ENCODE measurements at places on chromosomes 3 and 15. TPM values are rescaled to one million over a fixed set of nuclear protein-coding genes. Genes with fewer than 3 reads are reported as not detected.

DNA sequence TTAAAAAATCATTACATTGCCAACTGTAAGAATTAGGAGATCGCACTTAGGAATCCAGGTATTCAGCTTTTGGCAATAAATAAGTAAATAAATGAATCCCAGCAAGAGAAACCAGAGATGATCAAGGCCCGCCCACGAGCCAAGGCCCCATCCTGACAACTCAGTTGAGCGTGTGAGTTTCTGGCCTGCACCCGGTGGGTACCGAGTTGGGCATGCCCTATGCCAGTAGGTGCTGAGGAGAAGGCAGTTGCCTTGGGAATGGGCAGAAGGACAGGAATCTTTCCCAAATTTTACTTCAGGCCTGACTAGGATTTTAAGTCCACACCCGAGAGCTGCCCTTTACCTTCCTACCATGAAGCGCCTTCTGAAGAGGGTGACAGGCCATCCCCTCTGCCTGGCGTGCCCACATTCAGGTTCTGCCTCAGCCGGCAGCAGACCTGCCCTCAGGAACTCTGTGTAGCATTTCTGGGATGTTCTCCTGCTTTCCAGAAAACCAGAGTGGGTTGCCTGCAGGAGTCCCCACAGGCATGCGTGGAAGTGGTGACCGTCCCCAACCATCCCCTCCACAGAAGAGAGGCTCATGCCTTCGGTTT, 99.3 kb upstream of the ALDH1A3 start:
- DNase-seq: no peak
- H3K27ac ChIP-seq: no peak overlapping the region
- H3K27me3 ChIP-seq: no peaks in the 10 kb centered on the region
- no peaks in the 10 kb centered on the region for H3K4me1 ChIP-seq
- H3K36me3 ChIP-seq: no peaks in the 10 kb centered on the region

GRCh38 chr3:131988209-131988608, 46.6 kb downstream of the CPNE4 start:
- H3K27ac ChIP-seq: no peak overlapping the region
- no peak overlapping the region for H3K4me3 ChIP-seq
- H3K4me1 ChIP-seq: no peaks in the 10 kb centered on the region

DNA sequence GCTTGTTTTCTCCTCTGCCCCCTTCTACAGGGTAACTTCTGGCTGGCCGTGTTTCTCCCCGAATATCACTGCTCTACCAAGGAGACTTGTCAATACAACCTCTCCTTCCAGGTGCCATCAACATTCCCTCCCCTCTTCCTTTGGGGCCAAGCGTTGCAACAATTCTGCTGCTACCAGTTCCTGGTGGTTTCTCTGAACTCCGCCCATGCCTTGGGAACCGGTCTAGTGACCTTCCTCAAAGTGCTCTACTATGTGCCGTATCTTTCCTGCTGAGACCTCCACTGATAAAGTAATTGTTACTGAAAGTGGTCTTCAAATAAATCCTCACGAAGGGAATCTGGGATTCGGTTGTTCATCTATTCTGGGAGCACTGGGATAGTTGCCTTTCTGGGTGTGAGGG, 26.2 kb downstream of the PCSK6 start:
- H3K4me1 ChIP-seq: no peaks in the 10 kb centered on the region
- H3K27ac ChIP-seq: no peak overlapping the region
- no peaks in the 10 kb centered on the region for H3K36me3 ChIP-seq
- no peak overlapping the region for H3K4me3 ChIP-seq
- no peak for DNase-seq

DNA sequence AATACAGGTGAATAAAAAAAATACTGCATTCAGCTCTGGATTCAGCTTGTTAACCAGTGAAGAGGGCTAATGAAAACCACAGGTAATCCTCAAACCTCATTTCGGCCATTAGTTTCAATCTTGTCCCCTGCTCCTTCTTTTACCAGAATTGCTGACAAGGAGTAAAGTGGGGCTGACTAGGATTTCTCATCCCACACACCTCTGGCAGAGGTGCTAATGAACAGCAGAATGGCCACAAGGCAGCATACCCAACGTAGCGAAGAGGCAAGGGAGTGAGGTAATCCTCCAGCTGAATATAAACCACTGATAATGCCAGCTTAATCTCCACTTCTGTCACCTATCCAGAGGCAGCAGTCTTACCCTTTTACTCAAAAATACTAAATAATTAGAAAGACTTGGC, 248.8 kb upstream of the CDIN1 start:
- H3K4me3 ChIP-seq: no peak overlapping the region
- no peaks in the 10 kb centered on the region for H3K36me3 ChIP-seq
- no peak overlapping the region for H3K27ac ChIP-seq
- no peak for DNase-seq

DNA sequence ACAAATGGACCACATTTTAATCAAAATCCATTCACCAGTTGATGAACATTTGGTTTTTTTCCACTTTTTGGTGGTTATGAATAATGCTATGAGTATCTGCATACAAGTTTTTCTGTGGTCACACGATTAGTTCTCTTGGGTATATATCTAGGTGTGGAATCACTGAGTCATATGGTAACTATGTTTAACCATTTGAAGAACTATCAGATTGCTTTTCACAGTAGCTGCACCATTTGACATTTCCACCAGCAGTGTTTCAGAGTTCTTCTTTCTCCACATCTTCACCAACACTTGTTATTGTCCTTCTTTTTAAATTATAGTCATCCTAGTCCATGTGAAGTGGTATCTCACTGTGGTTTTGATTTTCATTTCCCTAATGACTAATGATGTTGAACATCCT, 33.3 kb upstream of the ATG7 start:
- H3K27ac ChIP-seq: peak overlapping the region; percentile 83
- no peak overlapping the region for H3K4me3 ChIP-seq
- peak; percentile 20 for DNase-seq
- H3K27me3 ChIP-seq: no peaks in the 10 kb centered on the region

DNA sequence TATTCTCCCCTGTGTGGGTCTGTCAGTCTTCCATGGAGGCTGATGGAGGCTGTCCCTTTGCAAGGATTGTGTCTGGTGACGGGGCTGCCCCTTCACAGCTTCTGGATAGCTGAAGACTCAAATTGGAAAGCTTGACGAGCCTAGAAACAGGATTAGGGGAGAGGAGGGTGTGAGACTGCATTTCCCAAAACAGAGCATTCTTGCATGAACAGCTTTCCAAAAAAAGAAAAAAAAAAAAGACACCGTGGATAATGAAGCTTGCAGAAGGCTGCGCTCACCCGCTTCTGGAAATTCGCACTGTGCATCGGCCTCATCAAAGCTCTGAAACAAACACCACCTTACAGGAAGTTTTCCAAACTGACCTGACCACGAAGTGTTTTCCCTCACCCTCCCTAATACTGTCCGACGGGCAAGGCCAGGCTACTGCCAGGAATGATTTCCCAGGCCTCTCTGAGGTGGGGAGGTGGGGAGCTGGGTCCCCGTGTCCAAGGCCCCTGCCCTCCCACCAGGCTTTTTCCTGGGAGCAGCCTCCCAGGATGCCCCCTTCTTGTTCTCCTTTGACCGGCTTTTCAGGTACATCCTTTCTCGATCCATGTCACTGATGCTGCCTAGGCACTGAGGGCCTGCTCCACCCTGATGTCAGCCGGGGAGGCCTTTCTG, 24.9 kb upstream of the MUC4 start:
- H3K36me3 ChIP-seq: no peaks in the 10 kb centered on the region
- H3K4me3 ChIP-seq: no peak overlapping the region
- peaks cover 2% of the 10 kb centered on the region for H3K27me3 ChIP-seq
- no peaks in the 10 kb centered on the region for H3K4me1 ChIP-seq
- DNase-seq: no peak

- H3K27ac ChIP-seq: no peak overlapping the region
- no peaks in the 10 kb centered on the region for H3K4me1 ChIP-seq
- H3K4me3 ChIP-seq: no peak overlapping the region
Observed at GRCh38 chr3:116033516-116033915, 410.2 kb downstream of the GAP43 start.

- H3K36me3 ChIP-seq: peaks cover 9% of the 10 kb centered on the region
- H3K27me3 ChIP-seq: no peaks in the 10 kb centered on the region
- H3K27ac ChIP-seq: no peak overlapping the region
- H3K4me3 ChIP-seq: no peak overlapping the region
Observed at GRCh38 chr15:59644756-59645155, 12.6 kb downstream of the GTF2A2 start.

GRCh38 chr3:146598535-146598934, 6.6 kb downstream of the PLSCR5 start:
- no peak for DNase-seq
- H3K27ac ChIP-seq: no peak overlapping the region
- H3K4me1 ChIP-seq: no peaks in the 10 kb centered on the region

DNA sequence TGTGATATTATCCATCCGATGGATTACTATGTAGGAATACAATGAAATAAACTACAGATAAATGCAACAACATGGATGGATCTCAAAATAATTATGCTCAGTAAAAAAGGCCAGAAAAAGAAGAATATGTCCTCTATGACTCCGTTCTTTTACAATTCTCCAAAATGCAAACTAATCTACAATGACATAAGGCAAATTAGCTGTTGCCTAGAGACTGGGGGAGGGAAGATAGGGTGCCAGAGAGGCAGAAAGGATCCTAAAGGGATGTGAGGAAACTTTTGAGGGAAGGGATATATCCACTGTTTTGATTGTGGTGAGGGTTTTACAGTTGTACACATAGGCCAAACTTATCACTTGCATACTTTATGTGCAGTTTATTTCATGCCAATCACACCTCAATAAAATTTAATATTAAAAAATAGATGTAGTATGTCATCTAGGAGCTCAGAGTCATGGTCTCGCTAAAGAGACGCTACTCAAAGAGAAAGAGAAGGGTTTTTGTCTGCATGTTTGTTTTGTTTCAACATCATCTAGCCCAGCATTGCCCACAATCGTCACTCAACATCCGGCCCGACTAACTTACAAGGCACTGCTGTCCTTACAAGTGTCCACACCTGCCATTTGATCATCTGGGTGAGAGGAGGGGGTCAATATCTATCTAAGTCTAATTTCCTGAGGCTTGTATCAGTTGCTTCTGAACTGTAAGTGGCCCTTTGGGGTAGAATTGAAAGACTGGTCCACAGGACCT, 29.5 kb downstream of the HES1 start:
- DNase-seq: no peak
- H3K27ac ChIP-seq: no peak overlapping the region
- no peak overlapping the region for H3K4me3 ChIP-seq
- H3K27me3 ChIP-seq: peaks cover 25% of the 10 kb centered on the region
- H3K36me3 ChIP-seq: no peaks in the 10 kb centered on the region

GRCh38 chr3:119625451-119626153, 27.9 kb downstream of the PLA1A start:
- no peaks in the 10 kb centered on the region for H3K27me3 ChIP-seq
- no peak for DNase-seq
- H3K36me3 ChIP-seq: no peaks in the 10 kb centered on the region
- H3K4me1 ChIP-seq: peaks cover 18% of the 10 kb centered on the region

GRCh38 chr3:138271189-138271794, 58.4 kb downstream of the NME9 start:
- DNase-seq: no peak
- H3K27me3 ChIP-seq: no peaks in the 10 kb centered on the region
- H3K36me3 ChIP-seq: peaks cover 10% of the 10 kb centered on the region
- H3K4me1 ChIP-seq: no peaks in the 10 kb centered on the region
- H3K4me3 ChIP-seq: no peak overlapping the region

DNA sequence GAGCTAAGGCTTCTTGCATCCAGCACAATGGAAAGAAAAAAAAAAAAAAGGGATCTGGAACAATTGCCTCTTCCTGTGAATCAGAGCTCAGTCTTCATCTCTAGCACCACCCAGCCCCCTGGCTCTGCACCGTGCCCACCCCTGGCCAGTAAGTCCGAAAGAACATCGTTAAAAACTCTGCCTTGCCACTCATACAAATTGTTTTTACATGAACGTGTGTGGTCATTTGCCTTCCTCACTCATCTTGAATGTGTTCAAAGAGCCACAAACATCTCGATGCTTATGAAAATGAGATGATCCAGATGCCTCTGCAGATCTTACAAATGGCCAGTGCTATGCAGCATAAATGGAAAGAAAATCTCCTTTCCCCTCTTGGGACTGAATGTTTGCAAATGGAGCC, 400.0 kb upstream of the PPP2R3A start:
- H3K4me1 ChIP-seq: no peaks in the 10 kb centered on the region
- H3K27ac ChIP-seq: no peak overlapping the region
- no peaks in the 10 kb centered on the region for H3K27me3 ChIP-seq
- H3K4me3 ChIP-seq: no peak overlapping the region

DNA sequence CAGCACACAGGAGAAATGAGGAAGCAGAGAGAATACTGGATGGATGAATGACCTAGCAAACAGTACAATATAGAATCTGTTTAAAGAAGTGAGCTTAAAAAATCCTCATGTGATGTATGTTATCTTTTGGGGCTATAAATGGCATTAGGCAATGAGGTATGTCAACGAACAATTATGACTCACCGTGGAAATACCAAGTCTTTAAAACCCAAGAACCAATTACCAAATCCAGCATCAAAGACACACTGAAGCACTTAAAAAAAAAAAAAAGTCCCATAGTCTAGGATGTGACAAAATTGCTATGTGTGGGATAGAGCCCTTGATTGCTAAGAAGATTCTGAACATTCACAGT, 36.3 kb upstream of the HERC1 start:
- no peaks in the 10 kb centered on the region for H3K36me3 ChIP-seq
- no peaks in the 10 kb centered on the region for H3K27me3 ChIP-seq
- H3K4me1 ChIP-seq: no peaks in the 10 kb centered on the region
- H3K27ac ChIP-seq: no peak overlapping the region
- no peak overlapping the region for H3K4me3 ChIP-seq

GRCh38 chr15:59492389-59493377, 54.7 kb downstream of the FAM81A start:
- DNase-seq: peak; percentile 73
- H3K27ac ChIP-seq: no peak overlapping the region
- no peak overlapping the region for H3K4me3 ChIP-seq
- H3K27me3 ChIP-seq: no peaks in the 10 kb centered on the region
- no peaks in the 10 kb centered on the region for H3K36me3 ChIP-seq

Gene RPS17
- 2,963 TPM for polyA plus RNA-seq

Gene ABI3BP
- 106 TPM for polyA plus RNA-seq

Gene GCSAM
- not detected for polyA plus RNA-seq

Gene FBXO40
- not detected for polyA plus RNA-seq

Gene ASB14
- polyA plus RNA-seq: not detected

Gene SMCO1
- not detected for polyA plus RNA-seq

Gene ZNF860
- polyA plus RNA-seq: 0.19 TPM

Gene CCDC54
- not detected for polyA plus RNA-seq

Gene REC114
- not detected for polyA plus RNA-seq
